ENCODE measurements at places on chromosomes 5 and 9.

DNA sequence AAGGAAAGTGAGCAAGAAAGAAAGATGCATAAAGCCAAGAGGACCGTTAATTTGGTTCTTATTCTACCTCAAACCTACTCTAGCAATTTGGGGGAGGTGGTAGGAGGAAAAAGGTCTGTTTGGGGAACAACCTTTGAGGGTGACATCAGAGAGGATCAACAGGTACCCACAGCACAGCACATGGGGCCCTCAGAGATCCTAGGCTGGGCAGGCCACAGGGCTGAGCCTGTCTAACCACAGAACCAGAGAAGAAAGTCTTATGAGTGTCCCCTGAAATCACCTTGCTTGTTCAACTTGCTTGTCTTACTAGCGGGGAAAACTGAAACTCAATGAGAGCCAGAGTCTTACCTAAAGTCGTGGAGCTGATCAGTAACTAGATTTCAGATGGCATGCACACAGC is 385.2 kb downstream of the SPOCK1 start:
- DNase-seq: no peak

- no peak for DNase-seq
Measured at GRCh38 chr9:100437860-100438805, 11.2 kb downstream of the MSANTD3 start.

DNA sequence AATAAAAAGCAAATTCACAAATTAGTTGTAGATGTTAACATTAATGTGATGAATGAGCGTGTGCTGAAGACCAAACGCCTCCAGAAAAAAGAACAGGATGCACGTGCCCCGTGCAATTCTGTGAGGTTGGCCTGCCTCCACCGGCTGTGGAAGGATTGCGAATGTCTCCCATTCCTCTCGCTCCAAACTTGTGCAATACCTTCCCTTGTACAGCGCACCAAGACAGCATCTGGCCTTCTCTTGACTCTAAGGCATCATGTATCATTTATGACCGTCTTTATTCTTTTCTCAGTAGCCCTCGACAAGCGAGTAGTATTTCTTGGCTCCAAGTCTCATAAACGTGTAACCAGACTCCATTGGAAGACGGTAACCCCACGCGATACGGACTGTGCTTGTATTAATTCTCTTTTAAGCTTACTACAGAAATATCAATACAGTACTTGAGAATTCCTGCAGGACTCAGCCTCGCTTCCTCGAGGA is 1.5 kb upstream of the TESK1 start:
- peak; percentile 64 for DNase-seq

GRCh38 chr9:135275571-135276289 is 188.3 kb downstream of the OLFM1 start:
- no peak for DNase-seq

GRCh38 chr5:132378580-132378979 is 9.1 kb downstream of the SLC22A5 start:
- no peak for DNase-seq

DNA sequence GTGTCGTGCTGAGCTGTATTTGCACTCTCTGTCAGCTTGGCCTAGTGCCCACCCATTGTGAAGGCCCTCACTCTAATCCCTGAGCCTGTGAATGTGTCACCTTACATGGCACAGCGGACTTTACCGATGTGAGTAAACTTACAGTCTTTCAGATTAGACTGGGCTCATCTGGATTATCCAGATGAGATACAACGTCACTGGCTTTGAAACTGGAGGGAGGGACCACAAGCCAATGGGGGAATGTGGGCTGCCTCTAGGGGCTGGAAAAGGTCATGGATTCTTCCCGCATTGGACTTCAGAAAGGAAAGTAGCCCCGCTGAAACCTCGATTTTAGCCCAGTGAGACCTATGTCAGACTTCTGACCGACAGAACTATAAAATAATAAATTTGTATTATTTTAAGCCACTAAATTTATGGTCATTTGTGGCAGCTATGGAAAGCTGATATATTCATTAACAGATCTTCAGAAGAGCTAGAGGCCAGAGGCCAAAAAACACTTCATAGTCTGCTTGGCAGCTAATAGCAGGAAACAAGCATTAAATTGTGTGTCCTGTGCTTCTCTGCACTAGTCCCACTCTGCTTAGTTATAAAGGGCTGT is 139.0 kb upstream of the GAS1 start:
- no peak for DNase-seq

- no peak for DNase-seq
Measured at GRCh38 chr9:18330401-18331309, 143.3 kb upstream of the ADAMTSL1 start.

DNA sequence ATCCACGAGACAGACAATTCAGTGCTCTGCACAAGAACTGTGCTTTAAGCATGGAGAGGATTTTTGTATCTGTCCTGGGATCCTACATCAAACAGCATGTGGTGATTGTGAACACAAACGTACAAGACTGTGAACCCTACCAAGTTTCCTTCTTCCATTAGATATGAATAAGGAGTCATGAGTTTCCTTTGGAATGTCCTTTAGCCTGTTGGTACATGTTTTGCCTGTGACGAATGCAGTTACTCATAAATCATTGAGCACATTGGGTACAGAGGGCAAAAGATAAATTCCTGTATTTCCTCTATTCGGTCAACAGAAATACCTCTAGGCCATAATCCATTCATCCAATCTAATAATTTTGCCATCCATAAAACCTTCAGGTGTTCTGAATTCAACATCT is 61.5 kb downstream of the FXN start:
- no peak for DNase-seq

DNA sequence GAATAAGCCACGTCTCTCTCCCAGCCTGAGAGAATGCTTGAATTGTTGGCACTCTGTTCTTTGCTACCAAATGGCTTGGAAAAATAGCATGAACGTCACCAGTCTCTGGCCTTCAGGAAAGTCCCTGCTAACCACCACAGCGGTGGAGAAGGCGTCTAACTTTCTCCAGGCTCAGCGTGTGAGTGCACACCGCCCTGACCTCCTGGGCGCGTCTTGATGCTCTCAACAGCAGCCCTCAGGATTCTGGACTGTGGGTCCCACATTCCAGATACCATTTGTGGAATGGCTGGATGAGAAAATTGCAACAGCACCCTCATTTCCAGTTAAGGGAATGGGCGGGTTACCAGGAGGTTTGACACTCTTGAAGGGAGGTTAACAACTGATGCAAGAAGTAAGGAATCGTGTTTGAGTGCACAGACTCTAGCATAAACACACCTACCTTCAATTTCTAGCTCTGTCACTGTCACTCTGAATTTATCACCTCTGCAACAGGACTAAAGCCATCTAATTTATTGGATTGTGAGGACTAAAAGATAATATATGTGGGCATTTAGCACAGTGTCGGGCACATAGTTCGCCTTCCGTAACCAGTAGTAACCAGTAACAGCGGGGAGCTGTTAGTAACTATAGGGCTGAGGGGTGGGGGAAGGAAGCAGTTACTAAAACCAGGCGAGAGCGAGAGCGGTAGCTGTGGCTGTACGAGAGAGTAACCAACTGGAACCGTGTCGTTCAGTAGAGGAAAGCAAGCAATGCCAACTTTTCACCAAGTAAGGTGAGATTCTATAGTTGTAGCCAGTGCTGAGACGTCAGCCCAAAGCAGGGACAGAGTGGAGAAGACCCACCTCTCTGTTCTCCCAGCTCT is 807 bp upstream of the PLGRKT start:
- DNase-seq: no peak

GRCh38 chr5:68646144-68646543 is 430.6 kb downstream of the PIK3R1 start:
- DNase-seq: no peak

DNA sequence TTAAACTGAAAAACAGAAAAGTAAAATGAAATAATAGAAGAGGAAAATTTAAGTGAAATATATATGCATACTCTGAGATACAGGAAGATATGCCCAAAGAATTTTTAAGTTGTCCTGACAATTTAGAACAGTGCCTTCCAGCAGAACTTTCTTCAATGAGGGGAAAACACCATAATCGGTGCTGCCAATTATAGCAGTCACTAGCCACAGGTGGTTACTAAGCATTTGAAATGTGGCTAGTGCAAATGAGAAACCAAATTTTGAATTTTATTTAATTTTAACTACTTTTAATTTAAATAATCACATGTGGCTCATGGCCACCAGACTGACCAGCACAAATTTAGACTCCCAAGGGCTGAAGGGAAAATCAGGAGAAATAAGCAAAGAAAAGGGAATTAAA is 410.6 kb downstream of the RAB3C start:
- DNase-seq: no peak

GRCh38 chr5:43554497-43554896 is 2.4 kb downstream of the PAIP1 start:
- no peak for DNase-seq

DNA sequence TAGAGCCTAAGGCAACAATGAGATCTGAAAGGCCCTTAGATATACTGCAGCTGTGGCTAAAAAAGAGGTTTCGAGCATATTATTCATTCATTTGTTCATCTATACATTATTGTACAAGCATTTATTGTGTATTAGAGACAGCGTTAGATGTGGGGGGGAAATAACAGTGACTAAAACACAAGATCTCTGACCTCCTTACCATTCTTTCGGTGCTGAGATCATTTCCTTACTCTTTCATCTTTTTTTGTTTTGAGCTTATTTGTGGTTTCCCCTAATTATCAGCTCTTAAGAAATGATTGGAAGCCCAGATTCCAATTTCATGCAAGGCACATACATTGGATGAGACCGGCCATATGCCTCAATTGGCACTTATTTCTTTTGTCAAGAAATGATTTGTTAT is 113.2 kb downstream of the SEC61B start:
- no peak for DNase-seq

GRCh38 chr5:151718646-151719045 is 31.9 kb upstream of the SPARC start:
- DNase-seq: no peak

GRCh38 chr9:124344291-124345050 is 70.8 kb downstream of the PSMB7 start:
- DNase-seq: no peak

DNA sequence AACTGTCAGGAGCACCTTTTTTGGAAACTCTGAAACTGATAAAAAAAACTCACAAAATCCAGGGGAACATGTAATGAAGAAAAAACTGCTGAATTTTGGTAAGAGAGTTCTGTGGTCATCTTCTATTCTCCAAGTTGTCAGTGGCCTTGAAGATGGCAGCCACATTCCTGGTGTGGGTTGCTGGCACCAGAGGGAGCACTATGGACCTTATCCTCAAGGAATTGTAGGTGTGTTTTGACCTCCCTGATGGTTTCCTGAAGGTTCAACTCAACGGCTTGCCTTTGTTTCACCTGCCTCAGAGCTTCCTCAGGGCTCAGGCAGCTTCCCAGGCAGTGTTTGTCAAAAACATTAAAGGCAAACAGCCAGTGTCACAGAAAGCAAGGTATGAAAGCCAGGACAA is 2.2 kb upstream of the SLC38A9 start:
- no peak for DNase-seq

- DNase-seq: no peak
Measured at GRCh38 chr9:27003426-27004077, 1.9 kb downstream of the LRRC19 start.

DNA sequence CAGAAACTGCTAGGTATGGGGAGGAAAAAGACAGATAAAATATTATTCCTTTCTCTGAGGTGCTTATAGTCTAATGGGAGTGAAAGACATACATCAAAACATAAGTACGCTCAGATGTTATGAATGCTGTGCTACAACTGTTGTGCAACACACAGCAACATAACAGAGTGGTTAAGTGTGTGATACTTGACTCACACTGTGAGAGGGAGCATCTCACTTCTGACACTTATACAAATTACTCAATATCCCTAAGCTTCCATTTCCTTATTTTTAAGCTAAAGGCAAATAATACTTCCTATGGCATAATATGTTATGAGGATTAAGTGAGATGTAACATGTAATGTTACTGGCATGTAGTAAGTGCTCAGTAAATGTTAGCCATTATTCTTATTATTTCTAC is 110.6 kb upstream of the FER start:
- DNase-seq: no peak

- DNase-seq: no peak
Measured at GRCh38 chr5:33379757-33380156, 61.0 kb upstream of the TARS1 start.

DNA sequence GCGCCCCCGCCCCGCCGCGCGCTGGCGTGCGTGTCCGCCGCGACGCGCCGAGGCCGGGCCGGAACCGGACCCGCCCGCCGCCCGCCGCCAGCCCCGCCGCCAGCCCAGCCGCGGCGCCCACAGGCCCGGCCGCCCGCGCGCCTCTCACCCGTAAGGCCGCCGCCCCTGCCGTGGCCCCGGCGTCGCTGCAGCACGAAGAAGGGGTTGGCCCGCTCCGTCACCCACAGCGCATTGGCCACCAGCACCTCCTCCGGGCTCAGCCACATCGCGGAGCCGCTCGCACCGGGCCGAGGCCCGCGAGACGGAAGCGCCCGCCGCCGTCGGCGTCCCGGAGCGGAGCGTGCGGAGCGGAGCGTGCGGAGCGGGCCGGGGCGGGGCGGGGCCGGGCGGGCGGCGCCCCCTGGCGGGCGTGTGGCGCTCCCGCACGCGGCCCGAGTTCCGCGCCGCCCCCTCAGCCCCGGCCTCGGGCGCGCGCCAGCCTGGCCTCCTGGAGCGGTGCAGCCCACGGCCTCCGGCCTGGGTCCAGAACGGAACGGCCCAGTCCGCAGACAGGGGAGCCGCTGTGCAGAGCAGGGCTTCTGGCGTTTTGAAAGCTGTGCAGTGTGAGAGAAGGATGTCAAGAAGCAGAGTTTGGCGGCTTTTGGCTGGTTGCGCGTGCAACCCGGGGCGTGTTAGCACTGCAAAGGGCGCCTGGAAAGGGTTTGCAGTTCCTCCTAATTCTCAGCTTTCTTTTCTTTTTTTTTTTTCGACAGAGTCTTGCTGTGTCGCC is at the start of gene TBC1D9B:
Gene TBC1D9B (minus strand): TSS at position 342 of the 769 bp plus-strand sequence. CDS start 76 bp downstream, at position 266.
- DNase-seq: peak; percentile 31

DNA sequence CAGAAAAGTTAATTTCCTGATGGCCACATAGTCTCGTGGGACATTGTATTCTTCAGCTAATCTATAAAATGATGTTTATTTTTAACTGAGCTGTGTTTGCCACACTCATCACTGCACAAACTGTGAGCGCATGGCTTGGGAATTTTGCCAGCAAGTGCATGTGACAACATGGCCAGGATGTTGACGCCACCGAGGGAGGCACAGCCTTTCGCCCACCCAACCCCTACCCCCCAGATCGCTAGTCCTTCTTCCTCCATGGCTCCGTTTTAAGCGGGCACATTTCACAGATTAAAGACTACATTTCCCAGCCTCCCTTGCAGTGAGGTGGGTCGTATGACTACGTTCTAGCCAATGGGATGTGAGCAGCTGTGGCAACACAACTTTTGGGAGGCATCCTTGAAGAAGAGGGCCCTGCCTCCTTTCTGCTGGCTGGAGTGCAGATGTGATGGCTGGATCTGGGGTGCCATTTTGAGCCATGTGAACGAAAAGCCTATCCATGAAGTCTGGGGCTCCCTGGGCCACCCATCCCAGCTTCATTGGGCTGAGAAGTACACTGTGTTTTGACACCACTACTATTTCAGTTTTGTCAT is 7.9 kb downstream of the NRARP start:
- DNase-seq: peak; percentile 70

Measured in GF-D8 (cell line).